ENCODE measurements at places on chromosomes 16 and 17.

GRCh38 chr16:87060034-87060986, 256.9 kb downstream of the C16orf95 start:
- DNase-seq: no peak

DNA sequence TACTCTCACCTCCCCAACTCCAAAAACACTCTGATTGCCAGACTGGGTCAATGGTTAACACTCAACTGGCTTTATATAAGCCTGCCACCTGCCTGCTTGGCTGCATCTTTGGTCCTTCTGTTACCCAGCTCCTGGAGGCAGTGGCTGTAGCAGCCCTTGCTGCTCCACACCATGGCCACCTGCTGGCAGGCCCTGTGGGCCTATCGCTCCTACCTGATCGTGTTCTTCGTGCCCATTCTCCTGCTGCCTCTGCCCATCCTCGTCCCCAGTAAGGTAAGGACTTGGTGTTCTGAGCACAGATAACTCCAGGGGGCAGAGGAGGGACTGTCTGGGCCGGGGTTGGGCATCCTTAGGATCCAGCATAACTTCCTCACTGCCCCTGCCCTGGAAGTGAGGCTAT, at the start of gene SLC13A2:
SLC13A2 (plus strand) TSS at position 103 of the 400 bp plus-strand sequence; CDS start at position 172, 69 bp downstream.
- DNase-seq: no peak

- DNase-seq: no peak
Measured at GRCh38 chr17:72143245-72143644, 22.4 kb downstream of the SOX9 start.

- peak; percentile 28 for DNase-seq
Measured at GRCh38 chr16:85327731-85328675, 215.7 kb upstream of the CIBAR2 start.

DNA sequence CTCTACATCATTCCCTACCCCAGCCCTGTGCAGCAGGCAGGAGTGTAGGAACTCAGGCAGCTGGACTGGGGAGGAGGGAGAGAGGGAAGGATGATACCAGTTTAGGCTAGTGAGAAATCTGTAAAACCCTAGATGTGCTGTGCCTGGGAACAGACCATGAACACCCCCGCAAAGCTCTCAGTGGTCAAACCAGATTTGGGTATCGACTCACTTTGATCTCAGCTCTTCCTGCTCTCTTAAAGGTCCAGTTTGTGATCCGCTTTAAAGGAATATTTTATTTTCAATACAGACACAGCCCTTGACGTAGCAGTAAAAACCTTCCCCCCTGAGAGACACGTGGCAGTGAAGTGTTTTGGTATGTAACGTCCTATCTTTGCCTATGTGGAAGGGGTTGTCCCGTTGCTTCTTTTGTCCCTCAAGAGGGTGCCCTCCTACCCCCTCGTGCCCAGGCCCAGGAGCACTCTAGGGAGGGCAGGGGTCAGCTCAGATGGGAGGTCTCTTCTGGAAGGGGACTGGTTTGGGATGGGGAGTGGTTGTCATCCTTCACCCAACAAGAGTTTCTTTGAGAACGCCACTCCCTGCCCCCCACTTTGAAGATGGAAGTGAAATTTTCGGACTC, 19.3 kb upstream of the TBX2 start:
- DNase-seq: no peak

- no peak for DNase-seq
Measured at GRCh38 chr17:49588726-49589576, 13.3 kb downstream of the NXPH3 start.

DNA sequence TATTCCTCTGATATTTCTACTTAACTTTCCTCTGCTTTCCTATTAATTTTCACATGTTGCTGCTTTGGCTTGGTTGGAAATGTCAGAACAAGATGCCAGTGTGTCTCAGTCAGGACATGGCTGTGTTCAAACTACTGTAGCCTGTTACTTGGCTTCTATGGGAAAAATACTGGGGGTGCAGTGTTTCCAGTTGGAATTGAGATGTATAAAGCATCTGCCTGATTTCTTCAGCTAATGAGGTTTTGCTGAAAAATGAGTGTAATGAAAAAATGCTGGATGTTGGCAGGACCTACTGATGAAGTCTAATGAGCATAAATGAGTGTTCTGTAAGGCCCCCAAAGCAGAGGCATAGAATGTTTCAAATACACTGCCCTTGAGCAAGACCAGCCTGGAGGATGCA, 166.6 kb downstream of the PHKB start:
- DNase-seq: no peak

DNA sequence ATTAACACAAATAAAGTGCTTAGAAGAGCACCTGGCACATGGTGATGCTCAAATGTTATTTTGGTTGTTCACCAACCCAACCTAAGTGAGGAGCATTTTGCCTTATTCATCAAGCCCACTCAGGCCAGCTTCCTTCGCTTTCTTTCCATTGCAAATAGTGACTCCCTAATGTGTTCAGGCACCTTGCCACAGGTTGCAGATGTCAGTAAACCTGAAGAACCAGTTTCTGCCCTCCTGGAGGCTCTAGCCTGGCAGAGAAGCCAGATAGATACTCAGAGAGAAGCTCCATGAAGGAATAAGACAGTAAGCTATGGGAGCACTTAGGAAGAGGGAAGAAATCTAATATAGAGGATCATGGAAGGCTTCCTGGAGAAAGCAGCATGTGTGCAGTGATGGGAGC, 23.9 kb downstream of the GPR139 start:
- DNase-seq: no peak

- no peak for DNase-seq
Measured at GRCh38 chr16:66950437-66950836, 10.6 kb upstream of the CES3 start.

DNA sequence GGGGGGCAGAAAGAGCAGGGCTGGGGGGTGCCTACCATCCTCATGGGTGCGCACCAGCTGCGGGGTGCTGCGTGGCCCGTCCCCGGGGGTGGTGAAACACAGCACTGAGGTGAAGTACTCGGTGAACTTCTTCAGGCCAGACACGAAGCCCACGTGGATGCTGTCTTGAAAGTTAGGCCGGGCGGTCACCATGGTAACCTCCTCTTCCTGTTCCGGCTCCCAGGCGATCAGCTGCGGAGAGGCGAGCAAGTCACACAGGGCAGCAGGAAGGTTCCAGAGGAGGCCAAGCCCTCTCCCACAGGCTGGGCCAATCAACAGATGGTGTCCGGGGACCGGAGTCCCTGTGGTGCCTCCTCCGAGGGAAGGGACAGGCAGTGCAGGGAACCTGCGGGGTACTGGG, 90.1 kb upstream of the CDC42EP4 start:
- DNase-seq: no peak

GRCh38 chr17:82716203-82717010, at the start of gene FN3KRP:
Gene FN3KRP, plus strand, starts transcription at chr17:82716706. Its CDS starts 50 bp downstream, at chr17:82716756.
- peak; percentile 79 for DNase-seq

- DNase-seq: no peak
Measured at GRCh38 chr16:29641561-29641960, 21.5 kb upstream of the SPN start.

DNA sequence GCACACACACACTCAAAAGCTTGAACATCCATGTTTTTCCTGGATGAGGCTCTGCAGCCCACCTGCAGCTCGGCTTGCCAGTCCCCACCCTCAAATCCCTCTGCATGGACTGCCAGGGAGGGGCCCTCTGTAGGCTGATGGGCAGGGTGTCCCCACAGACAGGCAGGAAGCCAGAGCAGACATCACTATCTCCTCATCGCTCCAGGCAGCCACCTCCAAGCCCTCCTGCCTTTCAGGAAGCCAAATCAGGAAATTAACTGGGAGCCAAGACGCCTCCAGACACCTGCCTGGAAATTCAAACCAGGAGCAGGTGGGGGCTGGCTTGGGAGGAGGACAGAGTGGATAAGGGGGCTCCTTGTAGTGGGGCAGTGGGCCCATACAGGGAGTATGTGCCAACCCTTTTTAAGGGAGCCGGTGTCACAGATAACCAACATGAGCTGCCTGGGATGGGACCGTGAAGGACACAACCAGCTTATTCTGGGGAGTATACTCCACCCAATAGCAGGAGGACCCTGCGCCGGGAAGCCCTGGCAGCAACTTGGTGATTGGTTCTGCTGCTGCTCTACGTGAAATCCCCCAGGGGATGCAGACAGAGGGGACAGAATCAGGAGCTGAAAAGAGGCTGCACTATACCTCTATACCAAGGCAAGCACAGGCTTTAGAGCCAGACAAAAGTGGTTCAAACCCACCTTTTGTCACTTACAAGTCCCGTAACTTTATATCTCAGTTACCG, 139.1 kb downstream of the CCT6B start:
- DNase-seq: no peak

DNA sequence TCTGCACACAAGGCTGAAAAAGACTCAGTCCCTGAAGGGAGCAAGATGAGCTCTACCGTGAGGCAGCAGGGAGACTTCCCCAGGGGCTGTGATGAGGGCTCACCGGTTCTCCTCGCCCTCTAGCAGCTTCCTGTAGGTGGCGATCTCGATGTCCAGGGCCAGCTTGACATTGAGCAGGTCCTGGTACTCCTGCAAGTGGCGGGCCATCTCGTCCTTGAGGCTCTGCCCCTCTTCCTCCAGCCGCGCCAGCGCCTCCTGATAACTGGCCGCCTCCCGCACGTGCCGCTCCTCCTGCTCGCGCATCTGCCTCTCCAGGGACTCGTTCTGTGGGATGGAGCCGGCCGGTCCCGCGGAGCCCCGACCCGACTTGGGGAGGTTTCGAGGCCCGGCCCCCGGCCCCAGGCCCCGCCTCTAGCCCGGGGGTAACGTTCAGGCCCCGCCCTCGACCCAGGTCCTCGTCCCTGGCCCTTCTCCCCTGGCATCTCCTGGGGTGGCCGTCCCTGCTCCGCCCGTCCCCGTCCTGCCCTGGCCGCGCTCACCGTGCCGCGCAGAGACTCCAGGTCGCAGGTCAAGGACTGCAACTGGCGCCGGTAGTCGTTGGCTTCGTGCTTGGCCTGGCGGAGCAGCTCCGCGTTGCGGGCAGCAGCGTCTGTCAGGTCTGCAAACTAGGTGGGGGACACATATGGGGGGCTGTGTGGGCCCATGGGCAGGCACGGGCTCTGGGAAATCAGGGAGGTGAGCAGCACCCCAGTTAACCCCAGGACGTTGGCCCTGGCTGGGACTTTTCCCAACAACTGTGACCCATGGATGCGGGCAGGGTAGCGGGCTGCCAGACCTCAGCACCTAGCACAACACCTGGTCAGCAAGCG, 3.9 kb downstream of the GFAP start:
- no peak for DNase-seq

DNA sequence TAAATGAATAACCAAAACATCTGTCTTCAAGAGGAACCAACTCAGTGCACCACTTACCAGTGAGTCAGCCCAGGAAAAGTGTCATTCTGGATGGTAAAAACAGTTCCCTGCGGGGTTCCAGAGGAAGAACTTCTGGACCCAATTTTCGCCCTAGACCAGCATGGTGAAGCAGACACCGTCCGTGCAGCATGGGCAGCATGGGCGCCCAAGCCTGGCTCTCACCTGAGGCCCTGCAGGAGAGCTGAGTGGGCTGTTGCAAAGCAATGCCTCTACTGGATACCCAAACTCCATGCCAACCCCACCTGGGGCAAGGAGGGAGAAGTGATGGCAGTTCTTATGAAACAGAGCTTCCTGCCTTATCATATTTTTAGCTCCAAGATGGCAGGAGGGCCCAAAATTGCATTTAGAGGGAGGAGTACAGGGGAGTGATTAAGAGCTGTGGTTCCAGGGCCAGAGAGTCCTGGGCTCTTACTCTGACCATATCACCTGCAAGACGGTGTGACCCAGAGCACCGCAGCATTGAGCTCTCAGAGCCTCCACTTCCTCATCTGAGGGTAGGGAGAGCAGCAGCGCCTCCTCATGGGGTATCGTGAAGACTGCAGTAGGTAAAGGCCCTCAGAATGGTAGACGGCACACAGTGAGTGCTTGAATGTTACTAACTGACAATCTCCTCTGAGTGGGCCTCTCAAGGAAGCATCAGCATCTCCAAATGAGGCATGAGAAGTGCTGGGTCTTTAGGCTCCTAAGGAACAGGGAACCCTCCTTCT, 16.6 kb upstream of the INPP5K start:
- DNase-seq: no peak

DNA sequence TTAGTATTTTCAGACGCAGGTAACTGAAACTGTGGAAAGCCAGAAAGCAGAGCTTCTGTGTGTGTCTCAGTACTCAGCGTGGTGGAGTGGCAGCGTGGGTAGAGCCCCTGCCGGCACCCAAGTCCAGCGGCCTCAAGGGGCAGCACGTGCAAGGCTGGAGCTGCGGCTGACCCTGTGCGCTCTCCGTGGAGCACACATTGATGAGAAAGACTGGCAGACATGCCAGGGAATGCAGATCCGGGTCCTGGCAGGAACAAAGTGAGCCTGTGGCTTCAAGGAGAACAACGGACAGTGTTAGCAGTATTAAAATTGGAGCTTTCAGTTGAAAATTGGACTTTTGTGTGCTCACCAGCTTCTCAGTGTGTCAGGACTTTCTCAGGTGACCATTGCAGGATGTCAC, 23.3 kb downstream of the ZC3H18 start:
- no peak for DNase-seq

- no peak for DNase-seq
Measured at GRCh38 chr16:75011634-75012307, 12.9 kb downstream of the ZNRF1 start.

DNA sequence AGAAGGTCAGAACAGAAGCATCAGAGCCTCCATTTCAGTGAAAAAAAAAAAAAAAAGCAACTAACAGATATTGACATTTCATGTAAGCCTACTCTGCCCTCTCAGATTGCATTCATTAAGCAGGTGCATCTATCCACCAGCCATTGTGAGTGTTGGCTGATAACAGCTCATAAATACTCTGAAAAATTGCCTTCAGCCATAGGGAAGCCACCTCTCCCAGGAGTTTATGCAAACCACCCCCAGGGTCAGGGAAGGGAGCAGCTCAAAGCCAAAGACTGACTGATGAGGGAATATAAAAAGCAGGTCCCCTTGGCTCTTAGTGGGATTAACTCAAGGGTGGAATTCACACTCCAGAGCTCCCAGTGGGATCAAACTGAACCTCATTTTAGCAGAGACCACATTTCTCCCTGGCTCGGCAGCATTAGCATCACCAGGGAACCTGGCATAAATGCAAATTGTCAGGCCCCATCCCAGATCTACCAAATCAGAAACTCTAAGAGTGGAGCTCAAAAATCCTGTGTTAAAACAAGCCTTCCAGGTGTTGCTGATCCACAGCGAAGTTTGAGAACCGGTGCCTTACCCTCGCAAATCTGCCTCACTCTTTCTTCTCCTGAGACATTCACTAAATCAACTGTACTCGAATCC, 14.2 kb downstream of the APOH start:
- peak; percentile 58 for DNase-seq

- DNase-seq: no peak
Measured at GRCh38 chr17:14950216-14950615, 314.9 kb downstream of the PMP22 start.

- no peak for DNase-seq
Measured at GRCh38 chr16:65537336-65537735, 415.5 kb upstream of the CDH11 start.

- DNase-seq: no peak
Measured at GRCh38 chr17:760371-760770, 8.3 kb upstream of the GEMIN4 start.

DNA sequence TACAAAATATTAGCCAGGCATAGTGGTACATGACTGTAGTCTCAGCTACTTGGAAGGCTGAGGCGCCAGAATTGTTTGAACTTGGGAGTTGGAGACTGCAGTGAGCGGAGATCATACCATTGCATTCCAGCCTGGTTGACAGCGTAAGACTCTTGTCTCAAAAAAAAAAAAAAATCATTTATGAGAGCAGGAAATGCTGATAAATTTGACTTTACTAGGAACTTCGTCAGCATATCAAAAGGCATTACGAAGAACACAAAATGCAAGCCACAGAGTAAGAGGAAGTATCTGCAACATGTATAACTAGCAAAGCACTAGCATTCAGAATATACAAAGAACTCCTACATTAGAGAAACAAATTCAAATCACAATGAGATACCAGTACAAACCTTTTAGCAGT, 279.3 kb downstream of the ZFHX3 start:
- DNase-seq: no peak
